Body of pancreas (tissue), 4 donors: ENCODE measurements at places on chromosomes 4 and X. TPM values are rescaled to one million over a fixed set of nuclear protein-coding genes. Genes with fewer than 3 reads are reported as not detected.

DNA sequence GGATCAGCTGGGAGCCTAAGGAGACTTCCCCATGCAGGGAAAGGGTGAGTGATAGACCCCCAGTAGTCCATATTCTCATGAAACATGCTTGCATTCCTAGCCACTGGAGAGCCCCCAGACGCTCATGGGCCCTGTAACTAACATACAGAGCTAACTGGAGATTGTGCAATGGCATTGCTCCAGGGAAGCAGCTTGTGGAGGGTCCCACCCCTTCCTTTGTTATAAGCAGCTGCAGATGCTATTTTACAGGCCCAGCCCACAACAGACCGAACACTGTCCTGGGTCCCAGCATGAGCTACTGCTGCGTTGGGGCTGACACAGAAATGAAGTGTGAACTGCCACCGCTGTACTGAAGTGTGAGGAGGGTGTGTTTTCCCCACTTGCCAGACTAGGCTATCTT is 1465.7 kb upstream of the DIAPH2 start:
- no peak for DNase-seq

- DNase-seq = no peak
Observed at GRCh38 chr4:156773648-156774357, 197.8 kb downstream of the PDGFC start.

DNA sequence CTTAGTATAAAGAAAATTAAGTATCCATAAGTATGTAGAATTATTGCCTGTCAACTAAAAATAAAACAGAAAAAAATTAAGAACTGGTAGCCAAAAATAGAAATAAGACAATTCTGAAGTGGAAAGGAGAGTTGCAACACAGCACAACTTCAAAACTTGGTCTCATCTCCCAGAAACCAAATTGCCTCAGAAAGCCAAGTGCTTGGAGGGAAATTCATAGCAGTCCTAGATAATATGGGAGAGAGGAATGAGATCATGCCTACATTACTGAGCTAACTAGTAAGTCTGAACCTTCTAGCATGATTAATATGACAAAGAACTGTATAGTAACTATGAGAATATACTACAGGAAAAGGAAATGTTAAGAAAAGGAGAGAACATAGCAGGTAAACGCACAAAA is 256.5 kb downstream of the LDB2 start:
- DNase-seq = no peak

DNA sequence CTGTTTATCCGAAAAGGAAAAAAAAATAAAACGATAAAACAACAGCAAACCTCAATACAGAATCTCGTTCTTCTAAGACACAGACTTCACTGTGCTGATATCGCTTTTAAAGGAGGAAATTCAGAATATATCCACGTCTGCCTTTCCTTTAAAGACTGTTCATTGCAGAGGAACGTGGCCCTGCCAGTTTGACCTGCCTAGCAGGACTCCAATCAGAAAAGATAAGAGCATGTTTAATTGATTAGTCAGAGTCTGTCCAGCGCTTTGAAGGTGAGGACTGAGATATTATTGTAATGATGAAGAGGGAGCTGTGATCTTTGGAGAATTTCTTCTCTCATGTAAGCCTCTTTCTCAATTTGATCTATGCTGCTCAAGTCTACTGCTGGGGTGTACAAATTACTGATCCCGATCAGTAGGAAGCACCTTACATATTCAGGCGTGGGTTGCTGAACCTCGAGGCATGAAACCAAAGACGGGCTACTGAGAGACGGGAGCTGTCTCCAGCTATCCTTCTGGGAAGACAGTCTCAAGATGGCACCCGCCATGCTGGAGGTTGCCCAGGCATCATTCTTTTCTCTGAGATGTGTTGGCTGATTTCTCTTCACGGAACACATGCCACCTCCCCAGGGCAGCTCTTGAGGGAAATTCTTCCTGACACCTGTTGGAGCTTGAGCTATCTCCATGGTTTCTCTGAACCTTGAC is 146.1 kb downstream of the SHOX start:
- DNase-seq = no peak

GRCh38 chrX:57135287-57135686 is 1.9 kb downstream of the SPIN2A start:
- DNase-seq = no peak

SHROOM3 gene
- 56.7 TPM for total RNA-seq

ABLIM2 gene
- total RNA-seq = 20.8 TPM

C4orf50 gene
- total RNA-seq = not detected

RAB33A gene
- total RNA-seq = not detected
